ENCODE measurements at places on chromosomes 6 and 20.

GRCh38 chr6:36132246-36132895 lies 2.1 kb downstream of the MAPK13 start:
- no peak for DNase-seq

GRCh38 chr6:157063923-157064322 lies 259.4 kb downstream of the TMEM242 start:
- DNase-seq: no peak

GRCh38 chr6:11203306-11204004 lies 29.0 kb downstream of the NEDD9 start:
- DNase-seq: no peak

GRCh38 chr6:22848121-22848520 lies 278.8 kb downstream of the HDGFL1 start:
- DNase-seq: no peak

- no peak for DNase-seq
Measured at GRCh38 chr6:16733085-16733484, 28.2 kb downstream of the ATXN1 start.

- no peak for DNase-seq
Measured at GRCh38 chr20:62697468-62697912, 11.1 kb upstream of the NTSR1 start.

DNA sequence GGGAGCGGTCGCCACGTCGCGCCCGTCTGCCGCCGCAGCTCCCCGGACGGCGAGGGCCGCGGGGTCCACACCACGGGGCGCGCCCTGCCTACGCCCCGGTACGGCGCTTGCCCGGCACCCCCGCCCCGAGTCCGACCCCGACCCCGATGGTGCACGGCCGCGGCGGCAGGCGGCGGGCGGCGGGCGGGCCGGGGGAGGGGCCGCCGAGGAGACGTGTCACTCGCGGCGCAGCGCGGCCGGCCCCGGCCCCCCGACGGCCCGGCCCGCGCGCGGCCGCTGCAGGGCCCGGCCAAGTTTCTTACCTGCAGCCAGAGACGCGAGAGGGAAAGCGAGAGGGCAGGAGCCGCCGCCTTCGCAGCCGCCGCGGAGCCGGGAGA lies 328 bp downstream of the RRBP1 start:
- DNase-seq: no peak

- no peak for DNase-seq
Measured at GRCh38 chr6:34608321-34609091, 52.4 kb upstream of the SPDEF start.

- no peak for DNase-seq
Measured at GRCh38 chr6:54335871-54336270, 27.6 kb downstream of the TINAG start.

DNA sequence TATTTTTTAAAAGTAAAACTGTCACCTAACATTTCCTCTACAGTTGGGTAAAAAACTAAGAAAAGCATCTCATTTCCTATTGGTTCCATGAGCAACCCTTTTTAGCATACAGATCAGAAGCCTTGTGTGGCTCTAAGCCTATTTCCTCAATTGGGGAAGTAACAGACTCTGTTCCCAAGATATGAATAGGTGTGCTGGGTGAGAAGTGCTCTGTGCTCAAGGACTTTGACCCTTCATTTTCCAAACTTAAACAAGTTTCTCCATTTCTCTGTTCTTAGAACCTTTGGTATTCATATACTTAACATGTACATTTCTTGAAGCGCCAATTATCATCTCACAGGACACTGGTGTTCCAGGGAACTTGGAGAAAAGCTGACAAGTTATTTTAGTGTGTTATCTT lies 24.1 kb downstream of the CARMIL1 start:
- no peak for DNase-seq

Measured in cerebellar cortex (tissue), 1 donor.